Right forelimb (tissue), 1 donor: ENCODE measurements at places on chromosomes 1 and 21.

DNA sequence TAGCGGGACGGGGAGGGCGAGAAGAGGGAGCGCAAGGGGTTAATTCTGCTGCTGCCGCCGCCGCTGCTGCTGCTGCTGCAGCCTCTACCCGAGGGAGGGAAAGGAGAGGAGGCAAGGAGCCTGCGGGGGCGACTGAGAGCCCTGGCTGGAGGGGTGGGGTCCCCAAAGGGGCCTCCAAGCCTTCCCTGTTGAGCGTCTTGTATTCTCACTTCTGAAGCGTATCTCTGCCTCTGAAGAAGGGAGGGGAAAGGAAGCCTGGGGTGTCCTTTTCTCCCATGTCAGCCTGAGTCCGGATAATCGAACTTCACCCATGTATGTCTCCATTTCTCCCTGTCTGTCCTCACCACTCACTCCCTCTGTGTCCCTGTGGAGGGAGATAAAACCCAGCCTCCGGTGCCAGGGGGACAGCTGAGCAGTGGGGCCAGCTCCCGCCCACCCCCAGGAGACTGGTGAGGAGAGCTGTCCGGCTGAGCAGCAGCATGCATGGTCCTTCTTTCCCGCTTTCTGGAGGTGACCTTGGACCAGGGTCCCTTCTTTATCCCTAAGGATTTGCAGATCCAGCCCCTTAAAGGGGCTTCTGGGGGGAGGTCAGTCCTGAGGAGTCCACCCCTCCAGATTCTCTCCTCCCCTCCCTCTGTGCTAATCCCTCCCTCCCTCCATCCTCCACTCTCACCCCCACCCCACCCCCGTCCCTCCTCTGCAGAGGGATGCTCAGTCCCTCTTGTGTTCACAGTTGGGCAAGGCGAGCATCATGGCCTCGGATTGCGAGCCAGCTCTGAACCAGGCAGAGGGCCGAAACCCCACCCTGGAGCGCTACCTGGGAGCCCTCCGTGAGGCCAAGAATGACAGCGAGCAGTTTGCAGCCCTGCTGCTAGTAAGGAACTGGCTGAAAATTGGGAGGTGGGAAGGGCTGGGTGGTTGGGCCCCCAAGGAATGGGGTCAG, 1.0 kb downstream of the NCDN start:
- DNase-seq = peak; percentile 57

- no peak for DNase-seq
Measured at GRCh38 chr1:223765719-223766340, 53.5 kb downstream of the CAPN2 start.

DNA sequence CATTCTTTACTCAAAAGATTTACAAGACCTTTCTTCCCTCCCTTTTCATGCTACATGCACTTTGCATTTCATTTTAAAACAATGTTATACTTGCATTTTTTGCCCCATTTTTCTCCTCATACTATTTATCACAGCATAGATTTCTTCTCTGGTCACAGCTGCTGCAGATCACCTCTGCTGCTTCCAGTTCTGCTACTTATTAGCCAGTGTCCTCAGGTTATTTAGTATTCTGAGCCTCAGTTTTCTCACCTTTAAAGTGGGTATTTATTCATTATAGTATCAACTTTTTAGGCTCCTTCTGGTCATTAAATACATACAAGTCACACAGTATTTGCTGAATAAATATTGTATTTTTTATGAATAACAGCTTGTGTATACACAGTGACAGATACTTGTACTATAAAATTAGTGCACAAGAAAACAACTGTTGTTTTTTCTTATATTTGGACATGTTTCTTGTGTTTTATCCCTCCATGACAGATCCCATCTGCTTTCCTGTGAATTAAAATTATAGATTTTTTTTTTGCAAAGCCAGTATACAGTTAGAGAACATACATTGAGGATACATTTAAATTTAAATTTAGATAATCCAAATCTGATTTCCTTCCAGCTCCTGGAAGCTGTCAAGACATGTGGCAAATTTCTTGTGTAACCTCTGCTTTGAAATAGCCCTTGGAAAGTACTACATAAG, 85.3 kb upstream of the BCL10 start:
- DNase-seq = no peak

DNA sequence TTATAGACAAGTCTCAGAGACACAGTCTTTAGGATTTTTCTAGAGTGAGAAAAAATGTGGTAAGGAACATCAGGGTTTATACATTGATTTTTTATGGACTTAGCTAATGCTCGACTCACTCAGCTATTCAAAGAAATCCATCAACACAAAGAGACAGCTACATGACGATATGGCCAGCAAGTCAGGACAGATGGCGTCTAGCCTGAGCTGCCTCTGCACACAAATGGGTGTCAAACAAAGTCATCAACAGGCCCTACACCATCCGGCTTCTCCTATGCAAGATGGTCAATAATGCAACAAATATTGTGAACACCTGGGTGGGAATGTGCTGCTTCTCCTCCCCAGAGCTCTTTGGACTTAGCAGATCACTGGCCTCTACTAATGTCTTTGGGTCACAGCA, 13.3 kb upstream of the ERICH3 start:
- DNase-seq = no peak

DNA sequence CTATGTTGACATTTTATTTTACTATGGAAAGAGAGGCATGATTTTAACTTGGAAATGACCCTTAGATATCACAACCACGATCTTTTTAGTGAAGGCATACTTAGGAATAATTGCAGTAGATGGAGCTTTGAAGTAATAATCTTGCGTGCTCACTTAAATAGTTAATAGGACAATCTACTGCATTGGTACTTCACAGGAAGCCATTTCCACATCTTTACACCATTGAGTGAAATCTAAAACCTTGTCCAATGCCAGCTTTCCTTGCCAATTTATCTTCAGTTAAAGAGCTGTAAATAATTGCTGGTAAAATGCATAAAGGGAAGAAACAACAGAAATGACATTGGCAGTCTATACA, 586.3 kb downstream of the ADGRL2 start:
- no peak for DNase-seq

GRCh38 chr21:10272216-10272615, 249.2 kb upstream of the TPTE start:
- peak; percentile 55 for DNase-seq
